ENCODE measurements at places on chromosomes 13 and 19.
A peak's percentile ranks its signal among the peaks of the same experiment; 100 is the strongest.

GRCh38 chr19:33192010-33192409 lies 2.1 kb upstream of the LRP3 start:
- DNase-seq, result no peak

DNA sequence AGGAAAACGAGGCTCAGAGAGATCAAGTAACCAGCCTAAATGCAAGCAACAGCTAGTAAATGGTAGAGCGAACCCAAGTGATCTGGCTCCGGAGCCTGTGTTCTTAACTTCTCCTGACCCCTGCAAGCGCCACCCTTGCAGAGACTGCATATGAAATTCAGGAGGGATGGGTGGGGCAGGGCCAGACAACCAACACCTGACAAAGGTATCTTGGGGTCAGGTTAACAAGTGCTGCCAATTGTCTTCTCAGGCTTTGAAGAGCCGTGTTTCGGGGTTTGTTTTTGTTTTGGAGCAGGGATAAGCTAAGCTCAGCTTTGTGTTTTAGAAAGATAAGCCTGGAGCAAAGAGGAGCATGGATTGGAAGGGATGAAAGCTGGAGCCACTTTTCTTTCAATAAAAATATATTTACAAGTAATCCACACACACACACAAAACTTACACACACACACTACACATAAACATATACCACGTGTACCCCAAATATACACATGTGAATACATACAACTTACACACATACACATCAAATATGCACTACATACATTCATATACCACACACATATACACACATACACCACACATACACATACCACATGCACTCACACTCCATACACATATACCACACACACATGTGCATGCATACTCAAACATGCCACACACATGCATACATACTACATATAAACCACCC lies 722.0 kb downstream of the DIAPH3 start:
- no peak for DNase-seq

- DNase-seq, result no peak
Measured at GRCh38 chr19:28634837-28635236, 578.1 kb downstream of the UQCRFS1 start.

DNA sequence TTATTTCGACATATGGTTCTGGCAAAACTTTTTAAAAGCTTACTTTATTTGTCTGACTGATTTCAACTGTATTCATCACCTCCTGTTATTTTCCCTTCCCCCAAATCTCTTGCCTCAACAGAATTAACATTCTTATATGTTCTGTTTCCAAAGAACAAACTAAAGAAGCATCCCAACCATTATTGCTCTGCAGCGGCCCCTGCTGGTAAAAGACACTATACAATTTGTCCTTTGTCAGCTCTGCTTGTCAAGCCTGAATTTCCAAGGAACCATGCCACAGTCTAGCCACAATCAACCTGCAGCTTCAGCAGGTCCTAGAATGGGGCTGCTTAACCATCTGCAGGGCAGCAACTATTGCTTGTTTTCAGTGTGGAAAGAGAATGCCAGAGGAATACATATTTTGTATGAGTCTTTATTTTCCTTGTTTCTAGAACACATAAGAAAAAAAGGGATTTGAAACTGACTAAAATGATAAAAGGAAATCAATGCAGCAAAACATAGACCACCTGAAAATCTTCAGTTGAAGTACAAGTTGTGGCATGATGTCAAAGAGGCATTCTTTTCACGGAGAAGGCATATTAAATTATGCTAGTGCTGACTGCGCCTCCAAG lies 845.3 kb downstream of the DIAPH3 start:
- peak; percentile 12 for DNase-seq

DNA sequence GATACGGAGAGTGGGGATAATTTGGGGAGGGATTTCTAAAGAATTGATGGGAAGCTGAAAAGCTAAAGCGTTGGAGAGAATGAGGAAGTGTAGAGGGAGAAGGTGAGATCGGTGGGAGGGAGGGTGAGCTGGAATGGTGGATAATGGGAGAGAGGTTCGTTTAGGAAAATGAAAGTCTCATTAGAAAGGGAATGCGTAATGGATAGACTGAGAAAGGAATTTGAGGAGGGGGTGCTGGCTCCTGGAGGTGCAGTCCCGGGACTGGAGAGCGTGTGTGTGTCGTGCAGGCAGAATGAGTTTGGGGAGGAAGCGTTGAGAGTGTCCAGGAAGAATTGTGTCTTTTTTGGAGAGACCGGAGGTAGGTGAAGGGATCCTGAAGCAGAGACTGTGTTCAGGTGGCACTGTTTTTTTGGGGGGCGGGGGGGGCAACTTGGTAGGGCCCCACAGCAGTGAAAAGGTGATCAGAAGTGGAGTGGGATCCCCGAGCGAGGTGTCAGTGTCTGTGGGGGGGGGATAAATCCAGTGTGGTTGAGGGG lies 1.4 kb downstream of the ACTN4 start:
- DNase-seq, result no peak

DNA sequence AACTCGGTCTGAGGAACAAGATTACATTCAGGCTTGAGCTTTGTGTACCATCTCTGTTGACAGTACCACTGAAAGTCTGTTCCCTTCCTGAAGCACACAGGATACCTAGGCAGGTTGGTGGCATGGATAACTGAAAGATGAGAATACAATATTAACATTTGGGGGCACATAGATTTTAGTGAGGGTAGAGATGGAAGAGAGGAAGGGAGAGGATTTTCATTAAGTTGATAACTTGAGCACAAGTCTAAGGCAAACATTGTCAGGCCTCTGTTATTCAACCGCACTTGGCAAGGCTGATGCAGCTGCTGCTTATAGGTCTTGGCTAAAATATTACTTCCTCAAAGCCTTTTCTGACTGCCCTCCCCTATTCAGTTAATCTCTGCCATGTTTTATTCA lies 10.9 kb downstream of the MIR17HG start:
- DNase-seq, result no peak
